ENCODE measurements at places on chromosomes 5 and 9. TPM values are rescaled to one million over a fixed set of nuclear protein-coding genes. Genes with fewer than 3 reads are reported as not detected.

DNA sequence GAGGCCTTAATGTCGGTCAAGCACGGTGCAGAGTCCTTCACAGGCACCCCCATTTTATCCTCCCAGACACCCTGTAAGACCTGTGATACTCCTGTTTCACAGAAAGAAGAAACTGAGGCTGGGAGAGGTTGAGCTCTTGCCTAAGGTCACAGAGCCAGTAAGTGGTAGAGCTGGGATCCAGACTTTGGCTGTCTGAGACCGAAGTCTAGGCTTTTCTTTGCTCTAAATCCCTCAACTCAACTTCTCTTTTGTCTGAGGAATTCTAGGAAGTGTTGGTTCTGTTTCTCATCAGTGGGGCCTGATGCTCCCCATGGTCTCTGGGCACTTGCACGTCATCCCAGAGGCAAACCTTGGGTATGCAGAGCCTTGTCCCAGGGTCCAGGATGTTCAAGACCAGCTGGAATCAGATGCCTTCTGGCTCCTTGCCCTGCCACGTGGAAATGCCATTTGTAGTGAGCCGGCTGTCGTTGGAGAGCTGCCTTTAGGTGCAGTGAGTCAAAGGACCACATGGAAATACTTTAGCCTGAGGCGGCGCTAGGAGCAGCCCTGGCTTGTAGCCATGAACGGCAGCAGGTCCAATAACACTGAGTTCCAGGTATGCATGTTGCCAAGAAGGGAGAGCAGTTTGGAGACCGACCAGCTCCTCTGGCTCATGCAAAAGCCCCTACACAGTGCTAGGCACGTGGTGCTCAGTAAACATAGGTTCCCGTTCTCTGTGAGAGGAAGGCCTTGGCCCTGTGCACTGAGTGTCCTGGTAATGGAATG, 9.2 kb downstream of the DCANP1 start:
- no peak overlapping the region for H3K27ac ChIP-seq
- H3K4me3 ChIP-seq = no peak overlapping the region
- DNase-seq = no peak
- no peaks in the 10 kb centered on the region for H3K36me3 ChIP-seq
- no peaks in the 10 kb centered on the region for H3K27me3 ChIP-seq

The IL33 gene
- not detected for total RNA-seq

DNA sequence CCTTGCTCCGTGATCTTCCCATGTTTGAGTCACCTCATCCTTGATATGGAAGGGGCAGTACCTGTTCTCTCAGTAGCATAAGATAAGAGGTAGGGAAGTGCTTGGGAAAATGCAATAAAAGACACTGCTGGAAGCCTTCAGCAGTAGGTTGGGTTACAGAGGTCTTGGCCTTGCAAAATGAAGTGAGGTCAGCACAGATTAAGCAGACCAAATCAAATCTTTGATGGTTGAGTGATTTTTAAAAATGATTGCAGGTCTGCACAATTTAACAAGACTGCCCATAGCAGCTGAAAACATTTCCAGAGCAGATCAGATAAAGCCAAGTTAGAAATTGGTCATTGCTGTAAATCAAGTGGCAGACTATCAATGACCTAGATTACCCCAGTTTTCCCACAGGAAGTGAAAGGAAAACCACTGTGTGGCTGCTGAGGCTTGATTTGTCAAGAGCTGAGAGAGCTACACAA, 32.9 kb downstream of the PALM2AKAP2 start:
- H3K27ac ChIP-seq = no peak overlapping the region
- H3K36me3 ChIP-seq = no peaks in the 10 kb centered on the region
- H3K4me1 ChIP-seq = 0 out of 2 replicates have a peak, but pooled peaks cover 5% of the 10 kb centered on the region
- H3K4me3 ChIP-seq = no peak overlapping the region

GRCh38 chr5:104128348-104128747, 565.8 kb upstream of the NUDT12 start:
- H3K4me3 ChIP-seq = no peak overlapping the region
- DNase-seq = no peak
- H3K27me3 ChIP-seq = no peaks in the 10 kb centered on the region
- no peaks in the 10 kb centered on the region for H3K4me1 ChIP-seq
- no peaks in the 10 kb centered on the region for H3K36me3 ChIP-seq

DNA sequence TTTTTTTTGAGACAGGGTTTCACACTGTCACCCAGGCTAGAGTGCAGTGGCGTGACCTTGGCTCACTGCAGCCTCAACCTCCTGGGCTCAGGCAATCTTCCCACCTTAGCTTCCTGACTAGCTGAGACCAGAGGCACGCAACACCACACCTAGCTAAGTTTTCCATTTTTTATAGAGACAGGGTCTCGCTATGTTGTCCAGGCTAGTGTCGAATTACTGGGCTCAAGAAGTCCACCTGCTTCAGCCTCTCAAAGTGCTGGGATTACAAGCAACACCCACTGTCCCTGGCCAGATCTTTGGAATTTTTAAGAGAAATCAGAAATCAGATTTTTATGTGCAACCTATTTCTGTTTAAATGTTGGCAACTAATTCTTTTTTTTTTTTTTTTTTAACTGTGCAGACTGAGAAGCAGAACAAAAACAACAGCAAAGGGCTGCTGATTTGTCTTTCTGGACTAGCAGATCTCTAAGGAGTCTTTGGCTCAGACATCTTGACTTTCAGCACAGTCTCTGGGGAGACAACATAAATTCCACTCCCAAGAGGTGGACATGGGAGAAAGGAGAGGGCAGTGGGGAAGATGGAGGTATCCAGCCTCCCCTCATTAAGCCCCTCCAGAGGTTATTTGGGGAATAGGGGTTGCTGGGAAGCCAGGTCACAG, 54.4 kb upstream of the FABP6 start:
- H3K36me3 ChIP-seq = no peaks in the 10 kb centered on the region
- no peak for DNase-seq
- no peak overlapping the region for H3K27ac ChIP-seq
- peaks cover 19% of the 10 kb centered on the region for H3K4me1 ChIP-seq
- no peaks in the 10 kb centered on the region for H3K27me3 ChIP-seq
- no peak overlapping the region for H3K4me3 ChIP-seq

The THOC3 gene
- 152 TPM for total RNA-seq

The LTC4S gene
- total RNA-seq = 10.1 TPM

The OR1Q1 gene
- not detected for total RNA-seq

The ZNF366 gene
- total RNA-seq = not detected

The ERMP1 gene
- total RNA-seq = 18.4 TPM

The CD14 gene
- not detected for total RNA-seq

DNA sequence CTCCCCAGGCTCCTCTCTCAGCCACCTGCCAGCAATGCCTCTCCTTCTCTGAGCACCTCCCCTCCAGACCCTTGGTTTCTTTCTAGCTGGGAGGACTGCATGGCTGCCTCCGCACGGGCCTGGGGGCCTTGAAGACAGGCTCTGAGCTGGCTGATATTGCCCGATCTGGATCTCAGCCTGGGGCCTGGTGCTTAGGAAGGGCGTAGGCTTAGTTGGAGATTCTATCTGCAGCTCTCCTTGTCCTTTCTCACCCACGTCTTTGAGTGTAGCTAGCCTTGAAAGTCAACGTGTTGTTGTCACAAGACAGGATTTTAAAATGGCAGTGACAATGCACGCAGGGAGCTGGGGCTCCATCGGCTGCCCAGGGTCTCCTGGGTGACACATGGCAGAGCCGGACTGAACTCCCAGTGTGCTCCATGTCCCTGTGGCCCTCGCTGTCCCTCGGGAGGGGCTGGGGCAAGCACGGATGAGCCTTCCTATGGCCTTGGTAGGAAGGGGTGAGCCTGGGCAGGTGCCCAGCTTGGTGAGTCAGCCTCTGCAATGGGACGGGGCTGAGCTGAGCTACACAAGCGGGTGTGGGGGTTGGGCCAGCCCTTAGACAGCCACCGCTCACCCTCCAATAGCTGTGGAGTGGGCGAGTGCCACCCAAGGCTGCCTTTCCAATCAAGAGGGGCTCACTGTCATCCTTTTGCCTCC, 9.4 kb downstream of the ADAMTSL2 start:
- H3K4me3 ChIP-seq = no peak overlapping the region
- H3K27ac ChIP-seq = no peak overlapping the region
- no peaks in the 10 kb centered on the region for H3K4me1 ChIP-seq

The CD74 gene
- 49.8 TPM for total RNA-seq

- H3K27me3 ChIP-seq = no peaks in the 10 kb centered on the region
- H3K27ac ChIP-seq = no peak overlapping the region
- no peaks in the 10 kb centered on the region for H3K36me3 ChIP-seq
- no peak overlapping the region for H3K4me3 ChIP-seq
- DNase-seq = no peak
- no peaks in the 10 kb centered on the region for H3K4me1 ChIP-seq
These were observed 408.3 kb upstream of the RGMB start for GRCh38 chr5:98365126-98365525.
